Activated T-cell treated with anti-CD3 and anti-CD28 coated beads, Interleukin-2, amount 50 U/mL, for 4 hours (primary cell): ENCODE measurements at places on chromosomes 3 and 15.

DNA sequence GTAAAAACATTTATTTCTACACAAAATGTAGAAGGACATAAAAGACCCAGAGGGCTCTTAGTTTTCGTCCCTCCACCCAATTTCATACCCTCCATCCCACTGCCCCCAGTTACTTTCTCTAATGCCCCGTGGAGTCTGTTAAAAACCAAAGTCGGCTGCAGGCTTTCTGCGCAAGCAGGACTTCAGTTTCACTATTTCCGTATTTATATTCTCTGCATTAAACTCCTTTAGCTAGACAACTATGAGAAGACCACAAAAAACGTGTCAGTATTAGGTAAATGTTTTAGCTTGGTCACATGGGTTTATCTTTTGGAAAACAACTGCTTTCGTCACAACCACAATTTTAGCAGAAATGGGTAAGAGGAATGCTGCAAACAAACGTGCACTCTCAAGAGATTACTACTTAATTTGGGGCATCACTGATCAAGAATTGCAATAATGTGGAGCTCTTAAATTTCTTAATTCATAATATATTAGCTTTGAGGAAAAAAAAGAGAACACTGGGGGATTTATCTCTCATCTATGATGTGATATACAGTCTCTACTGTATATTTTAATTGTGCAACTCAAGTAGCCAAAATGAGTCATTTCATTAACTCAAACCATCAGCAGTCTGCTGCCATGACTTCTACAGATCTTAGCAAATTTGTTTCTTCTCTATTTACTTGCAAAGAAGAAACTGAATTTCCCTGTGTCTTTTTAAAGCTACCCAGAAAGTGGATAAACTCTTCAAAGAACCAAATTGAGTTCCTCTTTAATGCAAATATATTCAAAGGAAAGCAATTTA is 740 bp upstream of the NSMCE3 start:
- DNase-seq = no peak

GRCh38 chr3:119562307-119562961 is 3.0 kb upstream of the CD80 start:
- DNase-seq = no peak

DNA sequence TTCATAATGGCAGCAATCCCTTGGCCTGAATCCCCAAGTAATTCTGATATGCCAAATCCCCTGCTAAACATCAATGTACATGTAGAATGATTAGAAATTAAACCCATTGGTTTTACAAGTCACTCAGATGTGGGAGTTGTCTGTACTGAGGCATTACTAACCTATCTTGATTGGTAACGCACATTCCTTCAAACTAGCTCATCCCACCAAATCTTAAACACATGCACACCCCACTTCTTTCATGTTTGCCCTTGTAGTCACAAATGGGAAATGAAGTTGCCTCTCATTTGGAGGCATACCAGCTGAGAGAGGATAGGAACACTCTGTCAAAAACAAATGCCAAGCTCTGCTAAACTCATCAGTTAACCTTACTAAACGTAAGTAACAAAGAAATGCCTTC is 29.1 kb upstream of the MAN2C1 start:
- no peak for DNase-seq

DNA sequence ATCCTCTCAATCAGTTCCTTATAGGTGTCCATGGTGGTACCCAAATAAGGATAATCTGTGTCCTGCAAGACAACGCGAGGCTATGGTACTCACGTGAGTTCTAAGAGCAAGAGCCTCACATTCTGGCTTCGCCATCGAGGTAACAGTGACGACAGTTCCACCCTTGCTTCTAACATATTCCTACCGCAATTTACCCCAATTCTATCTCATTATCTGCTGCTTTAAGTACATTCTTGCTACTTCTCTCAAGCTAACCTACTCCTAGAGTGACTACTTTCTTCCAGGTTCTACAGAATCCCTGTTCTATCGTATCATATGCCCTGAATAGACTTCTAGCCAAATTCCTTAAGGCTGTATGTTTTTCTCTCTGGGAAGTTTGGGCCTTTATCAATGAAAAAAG is 26.6 kb downstream of the TFRC start:
- DNase-seq = no peak
